Cerebellar cortex (tissue), 1 donor: ENCODE measurements at places on chromosomes 6 and 20.

GRCh38 chr6:10386220-10386619 is 28.7 kb downstream of the TFAP2A start:
- no peak for DNase-seq

DNA sequence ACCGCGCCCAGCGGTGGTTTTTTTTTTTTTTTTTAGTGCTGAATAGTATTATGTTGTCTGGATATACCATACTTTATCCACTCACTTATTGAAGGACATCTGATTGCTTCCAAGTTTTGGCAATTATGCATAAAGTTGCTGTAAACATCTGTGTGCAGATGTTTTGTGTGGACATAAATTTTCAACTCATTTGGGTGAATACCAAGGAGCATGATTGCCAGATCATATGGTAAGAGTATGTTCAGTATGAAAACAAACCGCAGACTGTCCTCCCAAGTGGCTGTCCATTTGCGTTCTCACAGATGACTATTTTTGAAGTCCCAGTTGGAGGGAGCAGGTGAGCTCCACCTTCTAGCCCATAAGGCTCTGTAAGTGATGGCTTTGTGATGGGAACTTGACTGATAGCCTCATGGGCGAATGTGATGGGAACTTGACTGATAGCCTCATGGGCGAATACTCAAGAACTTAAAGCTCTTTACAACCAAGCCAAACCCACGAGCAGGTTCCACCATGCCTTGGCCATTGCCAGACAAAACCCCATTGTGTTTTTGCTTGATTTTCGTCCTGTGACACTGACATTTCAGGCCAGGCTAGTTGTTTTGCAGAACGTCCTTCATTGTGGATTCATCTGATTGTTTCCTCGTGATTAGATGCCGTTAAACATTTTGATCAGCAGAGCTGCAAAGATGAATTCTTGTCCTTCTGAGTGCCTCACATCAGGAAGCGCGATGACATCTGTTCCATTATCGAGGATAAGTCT is 51.0 kb downstream of the ZBTB2 start:
- no peak for DNase-seq

DNA sequence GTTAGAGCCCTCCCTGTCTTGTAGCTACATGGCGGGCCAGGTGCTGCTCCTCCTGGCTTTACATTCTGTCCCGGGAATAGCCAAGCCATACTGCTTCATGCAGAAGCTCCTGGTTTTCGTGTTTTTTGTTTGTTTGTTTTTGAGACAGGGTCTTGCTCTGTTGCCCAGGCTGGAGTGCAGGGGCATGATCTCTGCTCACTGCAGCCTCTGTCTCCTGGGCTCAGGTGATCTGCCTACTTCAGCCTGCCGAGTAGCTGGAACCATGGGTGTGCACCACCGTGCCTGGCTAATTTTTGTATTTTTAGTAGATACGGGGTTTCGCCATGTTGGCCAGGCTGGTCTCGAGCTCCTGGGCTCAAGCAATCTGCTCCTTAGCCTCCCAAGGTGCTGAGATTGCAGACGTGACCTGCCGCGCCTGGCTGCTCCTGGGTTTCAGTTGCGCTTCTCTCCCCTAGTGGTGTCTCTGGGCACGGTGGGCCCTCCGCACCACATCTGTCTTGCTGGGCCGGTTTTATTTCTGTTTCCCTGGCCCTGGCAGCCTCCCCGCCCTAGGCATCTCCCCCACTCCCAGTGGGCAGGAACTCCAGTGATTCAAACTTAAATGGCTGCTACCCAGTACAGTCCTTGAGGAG is 12.9 kb downstream of the CDYL start:
- no peak for DNase-seq

DNA sequence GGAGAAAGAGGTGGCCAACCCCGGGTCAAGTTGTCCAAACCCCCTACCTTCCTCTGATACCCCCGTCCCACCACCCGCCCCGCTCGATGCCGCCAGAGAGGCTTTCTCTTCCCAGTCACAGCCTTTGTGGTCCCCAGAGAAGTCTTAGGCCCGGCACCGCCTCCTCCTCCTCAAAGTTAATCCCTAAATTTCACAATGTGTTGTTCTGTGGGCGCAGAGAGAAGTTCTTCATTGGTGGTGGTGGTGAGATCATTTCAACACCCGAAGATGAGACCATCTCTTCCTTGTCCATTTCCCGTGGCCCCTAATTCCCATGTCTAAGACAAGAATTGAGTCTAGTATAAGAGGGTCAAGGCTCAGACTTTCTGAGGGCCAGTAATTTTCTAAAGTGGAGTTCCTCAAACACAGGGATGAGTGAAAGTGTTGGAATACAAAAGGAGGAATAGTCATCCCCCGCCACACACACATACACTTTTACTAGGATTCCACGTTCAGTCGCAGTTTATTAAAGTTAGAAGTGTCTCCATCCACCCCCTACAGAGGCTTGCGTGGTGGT is 10.4 kb downstream of the TRIM31 start:
- DNase-seq = no peak

- no peak for DNase-seq
Measured at GRCh38 chr6:112851146-112851545, 504.0 kb downstream of the RFPL4B start.

- no peak for DNase-seq
Measured at GRCh38 chr6:163589387-163589786, 174.9 kb downstream of the QKI start.

DNA sequence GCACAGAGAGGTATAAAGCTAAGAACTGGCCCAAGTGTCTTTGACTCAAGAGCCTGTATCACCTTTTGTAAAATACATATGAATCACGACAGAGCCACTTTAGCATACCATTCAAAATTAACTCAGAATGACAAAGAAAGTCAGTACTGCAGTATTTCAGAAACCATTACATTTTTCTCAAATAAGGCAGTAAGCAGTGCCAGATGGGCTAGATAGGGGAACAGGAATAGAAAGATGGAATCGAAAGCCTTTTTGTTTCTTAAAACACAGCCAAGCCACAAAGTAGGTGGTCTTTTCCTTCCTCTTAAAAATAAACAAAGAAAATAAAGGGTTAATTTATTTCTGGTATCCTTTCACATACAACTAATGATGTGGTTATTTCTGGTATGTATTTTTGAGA is 10.3 kb downstream of the CLDN20 start:
- DNase-seq = no peak

GRCh38 chr6:137832110-137832509 is 34.9 kb upstream of the TNFAIP3 start:
- DNase-seq = no peak

- DNase-seq = no peak
Measured at GRCh38 chr6:38676236-38676973, 26.5 kb downstream of the GLO1 start.

DNA sequence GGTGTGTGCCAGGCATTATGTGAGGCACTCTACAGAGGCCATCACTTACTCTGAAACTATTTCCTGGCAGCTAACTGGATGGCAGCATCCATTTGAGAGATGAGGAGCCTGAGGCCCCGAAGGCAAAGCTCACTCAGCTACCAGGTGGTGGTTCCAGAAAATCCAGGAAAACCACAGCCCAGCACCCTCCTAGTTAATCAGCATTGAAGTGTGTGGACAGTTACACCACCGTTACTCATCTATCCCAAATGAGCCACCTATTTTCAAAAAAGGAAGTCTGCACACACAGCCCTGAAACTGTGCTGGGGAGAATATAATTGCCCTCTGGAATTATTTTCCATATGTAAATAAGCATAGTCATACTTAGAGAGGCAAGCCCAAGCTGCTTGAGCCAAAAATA is 67.4 kb downstream of the CNBD2 start:
- no peak for DNase-seq

DNA sequence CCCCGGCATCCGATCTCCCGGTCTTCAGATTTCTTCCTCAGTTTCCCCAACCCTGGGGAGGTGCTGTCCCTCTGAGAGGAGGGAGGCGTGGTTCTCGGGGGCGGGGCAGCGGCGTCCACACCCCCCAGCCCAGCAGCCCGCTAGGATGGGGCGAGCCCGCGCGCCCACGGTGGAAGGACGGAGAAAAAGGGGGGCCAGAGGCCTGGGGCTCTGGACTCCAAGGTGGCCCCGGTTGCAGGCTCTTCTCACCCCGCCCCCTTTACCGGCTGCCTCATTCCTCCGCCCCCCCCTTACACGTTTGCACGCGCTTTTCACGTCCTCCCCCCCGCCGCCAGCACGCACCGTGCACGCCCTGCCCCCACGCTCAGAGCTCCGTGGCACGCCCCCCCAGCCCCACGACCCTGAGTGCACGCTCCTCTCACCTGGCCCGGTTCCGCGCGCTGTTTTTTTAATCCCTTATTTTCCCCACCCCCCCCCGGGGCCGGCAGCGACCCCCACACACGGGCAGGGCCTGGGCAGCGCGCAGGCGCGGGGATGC is 402 bp downstream of the ZBTB12 start:
- DNase-seq = peak; percentile 63

- no peak for DNase-seq
Measured at GRCh38 chr20:14953736-14954135, 616.3 kb upstream of the FLRT3 start.

DNA sequence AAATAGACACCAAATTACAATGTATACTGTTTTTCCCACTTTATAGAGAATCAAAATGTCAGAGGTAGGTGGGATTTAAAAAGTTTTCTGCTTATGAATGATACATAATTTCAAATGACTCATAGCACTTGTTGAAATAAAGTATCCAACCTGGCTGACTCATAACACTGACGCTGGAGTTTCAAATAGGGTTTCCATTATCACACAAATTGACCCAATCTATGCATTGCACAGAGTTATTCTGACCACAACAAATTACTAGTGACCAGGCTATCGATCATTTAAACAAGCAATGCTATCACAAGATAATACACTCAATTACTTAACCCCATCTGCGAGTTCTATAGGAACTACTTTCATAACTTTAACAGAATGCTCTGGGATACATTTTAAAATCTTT is 31.9 kb upstream of the PRELID3B start:
- DNase-seq = no peak

GRCh38 chr6:40528051-40528450 is 59.1 kb downstream of the LRFN2 start:
- no peak for DNase-seq

GRCh38 chr6:49978332-49979226 is 9.2 kb upstream of the DEFB113 start:
- no peak for DNase-seq

DNA sequence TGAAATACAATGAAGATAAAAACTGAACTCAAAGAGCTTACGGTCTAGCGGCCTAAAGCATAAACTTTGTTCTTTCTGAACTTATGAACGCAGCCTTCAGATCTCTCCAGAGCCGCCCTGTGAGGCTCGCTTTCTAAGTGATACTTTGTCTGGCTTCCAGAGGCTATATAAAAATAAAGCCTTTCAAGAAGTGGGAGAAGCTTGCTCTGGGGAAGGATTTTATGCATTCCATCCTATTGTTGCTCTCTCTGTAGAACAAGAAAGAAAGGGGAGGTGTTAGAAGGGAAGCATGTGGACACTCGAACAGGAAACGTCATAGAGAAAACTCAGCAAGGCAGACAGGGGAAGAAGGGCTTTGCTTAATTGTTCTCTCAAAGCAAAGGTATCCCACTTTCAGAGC is 77.0 kb downstream of the TBX18 start:
- no peak for DNase-seq

GRCh38 chr6:18672852-18673251 is 285.7 kb downstream of the RNF144B start:
- no peak for DNase-seq

DNA sequence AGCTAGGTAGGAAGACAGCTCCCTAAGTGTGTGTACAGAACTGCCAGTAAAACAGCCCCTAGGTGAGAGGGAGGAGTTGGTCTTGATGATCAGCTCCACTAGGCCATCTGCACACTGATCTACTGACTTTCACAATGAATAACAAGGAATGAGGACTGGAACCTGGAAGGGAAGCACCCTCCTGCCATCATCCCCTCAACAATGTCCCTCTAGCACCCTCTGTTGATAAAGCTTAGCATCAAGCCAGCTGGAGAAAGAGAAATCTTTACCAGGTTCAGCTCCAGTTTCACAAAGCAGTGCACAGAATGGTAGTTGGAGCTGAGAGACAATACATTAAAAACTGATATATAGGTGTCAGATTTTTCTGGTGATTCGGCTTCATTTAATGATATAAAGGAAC is 57.2 kb upstream of the IRAK1BP1 start:
- peak; percentile 22 for DNase-seq

DNA sequence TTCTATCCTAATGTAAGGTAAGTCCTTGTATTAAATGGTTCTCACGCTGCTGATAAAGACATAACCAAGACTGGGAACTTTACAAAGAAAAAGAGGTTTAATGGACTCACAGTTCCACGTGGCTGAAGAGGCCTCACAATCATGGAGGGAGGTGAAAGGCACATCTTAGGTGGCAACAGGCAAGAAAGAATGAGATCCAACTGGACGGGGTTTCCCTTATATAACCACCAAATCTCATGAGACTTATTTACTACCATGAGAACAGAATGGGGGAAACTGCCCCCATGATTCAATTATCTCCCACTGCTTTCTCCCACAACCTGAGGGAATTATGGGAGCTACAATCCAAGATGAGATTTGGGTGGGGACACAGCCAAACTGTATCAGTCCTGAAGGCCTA is 136.6 kb downstream of the HTR1B start:
- DNase-seq = no peak

DNA sequence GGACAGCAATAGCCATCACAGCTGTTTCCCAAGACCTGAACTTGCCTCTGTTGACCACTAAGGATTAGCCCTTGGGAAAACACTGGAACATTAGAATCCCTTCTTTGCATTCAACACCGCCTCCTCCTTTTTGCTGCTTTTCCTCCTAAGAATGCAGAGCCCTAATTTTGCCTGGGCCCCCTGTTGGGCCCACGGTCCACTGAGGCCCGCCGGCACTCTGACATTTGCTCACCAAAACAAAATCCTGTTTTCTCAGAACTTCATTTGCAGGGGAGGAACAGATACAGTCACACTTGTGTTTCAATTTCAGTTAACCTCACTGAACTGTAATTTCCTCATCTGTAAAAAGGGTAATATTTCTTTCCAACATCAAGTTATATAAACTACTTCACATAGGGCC is 116.0 kb upstream of the JARID2 start:
- DNase-seq = no peak

DNA sequence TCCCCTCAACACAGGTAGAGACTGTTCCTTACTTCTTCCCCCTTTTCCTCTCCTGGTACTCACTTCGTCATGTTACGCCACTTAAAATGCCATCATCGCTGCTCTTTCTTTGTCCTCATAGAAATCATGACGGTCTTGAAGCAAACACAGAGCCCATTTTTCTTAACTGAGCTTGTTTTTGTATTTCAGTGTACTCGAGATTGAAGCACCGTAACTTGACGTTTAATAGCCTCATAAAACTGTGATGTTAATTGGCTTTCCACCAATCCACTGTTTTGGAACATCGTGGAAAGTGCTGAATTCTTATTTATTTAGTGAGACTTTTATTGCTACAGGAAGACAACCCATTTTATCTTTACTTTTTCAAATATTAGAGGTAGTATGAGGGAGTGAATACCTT is 38.7 kb downstream of the DUSP22 start:
- DNase-seq = no peak

DNA sequence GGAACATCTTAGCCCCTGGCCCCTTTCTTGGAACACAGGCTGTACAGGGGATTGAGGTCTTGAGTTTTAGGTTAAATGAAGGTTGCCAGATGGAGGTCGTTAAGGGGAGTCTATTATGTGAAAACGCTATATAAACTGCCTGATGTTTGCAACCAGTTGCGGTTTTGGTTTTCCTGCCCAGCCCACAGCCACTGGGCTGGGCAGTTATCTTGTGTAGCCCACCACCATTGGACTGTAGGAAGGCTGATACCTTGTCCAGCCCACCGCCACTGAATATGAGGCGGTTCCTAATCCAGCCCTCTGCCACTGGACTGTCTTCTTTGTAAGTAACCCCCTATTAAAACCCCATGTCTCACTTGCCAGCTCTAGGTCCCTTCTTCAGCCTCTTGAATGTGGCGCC is 42.3 kb upstream of the COL21A1 start:
- DNase-seq = no peak
